Esophagus muscularis mucosa (tissue), 4 donors: ENCODE measurements at places on chromosomes 7 and 10. TPM values are rescaled to one million over a fixed set of nuclear protein-coding genes. Genes with fewer than 3 reads are reported as not detected.

DNA sequence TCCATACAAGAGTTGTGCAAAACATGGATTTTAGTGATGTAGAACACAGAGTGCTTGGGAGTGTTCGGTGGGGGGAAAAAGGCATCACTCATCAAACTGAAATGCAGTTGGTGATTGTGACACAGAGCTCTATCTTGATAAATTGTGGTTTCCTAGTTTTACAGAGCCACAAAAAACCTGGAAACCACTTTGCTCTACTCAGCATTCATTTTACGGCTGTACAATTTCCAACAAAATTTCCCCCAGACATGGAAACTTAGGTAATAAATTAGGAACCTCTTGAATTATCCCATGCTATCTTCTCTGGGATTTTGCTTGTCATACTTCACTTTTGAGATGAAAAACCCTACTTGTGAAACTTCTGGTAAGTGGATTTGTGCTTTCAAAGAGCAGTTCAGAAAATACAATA lies 614.9 kb upstream of the FZD8 start:
- H3K27me3 ChIP-seq = no peaks in the 10 kb centered on the region
- no peak overlapping the region for H3K27ac ChIP-seq
- no peak for DNase-seq
- H3K4me3 ChIP-seq = no peak overlapping the region
- H3K4me1 ChIP-seq = peaks cover 5% of the 10 kb centered on the region
- H3K36me3 ChIP-seq = no peaks in the 10 kb centered on the region

DNA sequence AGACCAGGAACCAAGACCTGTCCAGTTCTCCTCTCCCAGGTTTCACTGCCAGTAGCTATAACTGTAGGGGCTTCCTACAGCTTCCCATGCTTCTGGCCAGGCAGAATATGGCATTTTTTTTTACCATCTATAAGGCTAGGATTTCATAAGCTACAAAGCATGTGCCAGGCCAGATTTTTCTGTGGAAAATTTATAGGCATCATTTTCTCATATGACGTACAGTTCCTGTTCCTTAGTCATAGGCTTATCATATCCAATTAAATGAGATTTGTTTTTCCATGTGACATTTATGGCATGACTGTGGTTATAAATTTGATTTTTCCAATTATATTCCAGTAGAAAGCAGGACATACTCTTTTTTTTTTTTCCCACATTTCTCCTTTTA lies 208.6 kb upstream of the NPY start:
- H3K4me1 ChIP-seq = no peaks in the 10 kb centered on the region
- no peaks in the 10 kb centered on the region for H3K36me3 ChIP-seq
- H3K27me3 ChIP-seq = no peaks in the 10 kb centered on the region
- DNase-seq = no peak
- H3K4me3 ChIP-seq = no peak overlapping the region

Gene HIP1
- 15.8 TPM for total RNA-seq

- peaks cover 5% of the 10 kb centered on the region for H3K36me3 ChIP-seq
- DNase-seq = peak; percentile 95
- peak overlapping the region; percentile 78 for H3K27ac ChIP-seq
- peaks cover 41% of the 10 kb centered on the region for H3K4me1 ChIP-seq
- no peak overlapping the region for H3K4me3 ChIP-seq
Measured at GRCh38 chr10:77104459-77104980, 533.1 kb downstream of the KCNMA1 start.

- H3K4me3 ChIP-seq = no peak overlapping the region
- peaks cover 19% of the 10 kb centered on the region for H3K4me1 ChIP-seq
- H3K27ac ChIP-seq = no peak overlapping the region
- H3K27me3 ChIP-seq = no peaks in the 10 kb centered on the region
- no peak for DNase-seq
Measured at GRCh38 chr10:61608255-61609033, 54.3 kb upstream of the CABCOCO1 start.

- no peak overlapping the region for H3K4me3 ChIP-seq
- H3K27me3 ChIP-seq = no peaks in the 10 kb centered on the region
- H3K36me3 ChIP-seq = no peaks in the 10 kb centered on the region
- no peak overlapping the region for H3K27ac ChIP-seq
Measured at GRCh38 chr7:77459311-77459726, 43.2 kb upstream of the GSAP start.

- H3K4me1 ChIP-seq = peaks cover 89% of the 10 kb centered on the region
- no peak overlapping the region for H3K4me3 ChIP-seq
- no peak for DNase-seq
- no peaks in the 10 kb centered on the region for H3K36me3 ChIP-seq
- no peaks in the 10 kb centered on the region for H3K27me3 ChIP-seq
Measured at GRCh38 chr10:124719213-124719851, 24.8 kb downstream of the FAM53B start.

- H3K4me3 ChIP-seq = no peak overlapping the region
- no peaks in the 10 kb centered on the region for H3K4me1 ChIP-seq
- DNase-seq = no peak
- H3K36me3 ChIP-seq = no peaks in the 10 kb centered on the region
Measured at GRCh38 chr10:85259908-85260307, 931.5 kb downstream of the CCSER2 start.

DNA sequence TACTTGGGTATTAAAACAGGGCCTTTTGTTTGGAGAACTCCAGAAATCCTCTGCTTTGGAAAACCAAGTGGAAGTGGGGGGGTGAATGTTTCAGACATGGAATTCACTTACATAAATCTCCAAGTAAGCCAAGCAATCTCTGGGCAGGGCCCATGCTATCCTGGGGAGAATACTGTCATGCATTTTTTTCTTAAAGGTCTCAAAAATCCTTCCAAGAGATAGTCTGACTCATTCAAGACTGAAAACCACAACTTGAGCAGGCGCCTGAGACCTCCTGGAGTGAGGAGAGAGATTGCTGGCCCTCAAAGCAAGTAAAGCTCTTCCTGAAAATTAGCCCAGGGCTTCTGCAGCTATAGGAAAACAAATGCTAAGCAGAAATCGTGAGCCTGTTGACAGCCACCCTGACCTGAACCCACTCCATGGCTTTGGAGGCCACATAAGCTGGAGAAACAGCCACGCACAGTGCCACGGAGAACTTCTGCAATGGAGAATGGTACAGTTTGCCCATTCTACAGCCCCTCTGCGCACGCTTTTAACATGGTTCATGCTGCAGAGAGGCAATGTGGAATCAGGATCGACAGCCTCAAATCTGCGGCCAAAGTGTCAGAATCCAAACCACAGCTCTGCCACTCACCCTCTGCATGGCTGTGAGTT lies 203.1 kb upstream of the AUTS2 start:
- H3K27me3 ChIP-seq = no peaks in the 10 kb centered on the region
- no peak overlapping the region for H3K4me3 ChIP-seq
- no peak overlapping the region for H3K27ac ChIP-seq
- no peaks in the 10 kb centered on the region for H3K36me3 ChIP-seq
- no peak for DNase-seq

Gene HMX2
- not detected for total RNA-seq

- peaks cover 43% of the 10 kb centered on the region for H3K4me1 ChIP-seq
- no peaks in the 10 kb centered on the region for H3K36me3 ChIP-seq
- peak overlapping the region; percentile 75 for H3K4me3 ChIP-seq
- peak overlapping the region; percentile 96 for H3K27ac ChIP-seq
- no peak for DNase-seq
Measured at GRCh38 chr7:129610709-129611245, 743 bp upstream of the NRF1 start.

DNA sequence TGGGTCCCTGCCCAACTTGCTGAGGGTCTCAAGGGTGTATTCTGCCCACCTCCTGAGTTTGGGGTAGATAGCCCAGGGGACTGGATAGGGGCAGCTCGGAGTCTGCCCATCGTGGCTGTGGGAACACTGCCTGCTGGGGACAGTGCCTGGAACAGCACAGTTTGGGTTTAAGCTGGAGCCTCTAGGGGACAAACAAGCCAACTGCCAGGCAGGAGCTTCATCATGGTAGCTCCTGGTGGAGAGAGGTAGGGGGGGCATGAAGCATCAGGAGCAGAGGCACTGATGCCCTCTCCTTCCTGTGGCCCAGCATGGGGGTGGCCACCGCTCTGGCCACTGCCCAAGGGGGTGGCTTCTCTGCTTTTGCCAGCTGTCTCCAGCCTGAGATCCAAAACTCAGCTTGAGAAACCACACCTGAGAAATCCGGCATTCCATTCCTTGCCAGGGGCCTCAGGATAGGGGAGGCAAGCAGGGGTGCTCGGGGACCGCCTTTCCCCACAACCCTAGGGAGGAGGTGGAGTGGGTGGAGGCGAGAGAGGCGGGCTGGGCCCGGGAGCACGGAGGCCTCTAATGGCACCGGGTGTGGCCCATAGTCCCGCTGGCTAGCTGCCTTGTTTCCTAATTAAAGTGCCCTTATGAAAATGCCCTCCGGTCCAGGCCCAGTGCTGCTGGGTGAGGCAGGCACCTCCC lies 47.6 kb downstream of the UNC5B start:
- H3K27ac ChIP-seq = no peak overlapping the region
- no peaks in the 10 kb centered on the region for H3K36me3 ChIP-seq
- peaks cover 29% of the 10 kb centered on the region for H3K4me1 ChIP-seq

DNA sequence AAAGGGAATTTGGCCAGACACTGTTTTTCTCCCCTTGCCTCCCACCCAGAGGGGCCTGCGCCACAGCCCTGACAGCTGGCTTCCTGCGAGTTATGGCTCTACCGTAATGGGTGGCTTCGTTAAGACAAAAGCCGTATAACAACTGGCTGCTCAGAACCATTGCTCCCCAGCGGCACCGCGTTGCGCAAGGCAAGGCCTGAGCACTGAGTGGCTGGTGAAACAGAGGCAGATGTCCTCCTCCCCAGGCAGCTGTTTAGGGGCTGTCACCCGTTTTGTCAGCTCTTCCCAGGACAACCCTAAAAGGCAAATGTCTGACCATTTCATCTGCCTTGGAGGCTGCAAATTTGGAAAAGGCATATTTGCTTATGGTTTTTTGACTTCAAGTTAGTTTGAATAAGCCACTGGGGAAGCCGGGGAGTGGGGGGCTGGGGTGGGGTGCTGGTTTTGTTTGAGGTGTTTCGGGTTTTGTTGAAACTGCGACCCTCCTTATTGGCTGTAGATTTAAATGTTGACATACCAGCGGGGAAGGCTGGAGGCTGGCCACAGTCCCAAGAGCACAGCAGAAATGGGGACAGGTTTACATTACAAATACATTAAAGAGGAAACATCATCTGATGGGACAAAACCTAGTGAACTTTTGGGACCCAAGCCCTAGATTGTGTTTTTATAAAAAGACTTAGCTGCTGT lies 681 bp upstream of the SPOCK2 start:
- no peak overlapping the region for H3K4me3 ChIP-seq
- no peaks in the 10 kb centered on the region for H3K36me3 ChIP-seq
- peaks cover 26% of the 10 kb centered on the region for H3K4me1 ChIP-seq
- H3K27ac ChIP-seq = no peak overlapping the region

DNA sequence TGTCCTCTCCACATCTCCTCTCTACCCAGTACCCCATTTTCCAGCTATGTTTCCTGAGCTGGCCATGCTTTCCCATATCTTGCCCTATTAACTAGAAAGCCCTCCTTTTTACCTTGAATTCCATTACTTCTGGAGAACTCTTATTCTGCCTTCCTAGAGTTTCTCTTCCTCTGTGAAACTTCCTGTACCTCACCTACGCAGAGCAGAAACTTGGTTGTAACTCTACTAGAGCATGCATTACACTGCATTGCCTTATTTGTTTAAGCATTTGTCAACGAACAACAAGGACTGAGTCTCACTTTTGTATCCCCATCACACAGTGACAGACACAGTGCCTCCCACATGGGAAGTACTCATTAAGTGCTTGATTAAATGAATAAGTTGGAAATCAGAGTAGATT lies 36.4 kb downstream of the VCL start:
- H3K36me3 ChIP-seq = no peaks in the 10 kb centered on the region
- H3K27me3 ChIP-seq = no peaks in the 10 kb centered on the region
- no peak for DNase-seq
- peaks cover 84% of the 10 kb centered on the region for H3K4me1 ChIP-seq

- H3K4me1 ChIP-seq = no peaks in the 10 kb centered on the region
- H3K27ac ChIP-seq = no peak overlapping the region
- H3K36me3 ChIP-seq = no peaks in the 10 kb centered on the region
- no peak overlapping the region for H3K4me3 ChIP-seq
- no peaks in the 10 kb centered on the region for H3K27me3 ChIP-seq
Measured at GRCh38 chr7:125136755-125137532, 207.3 kb upstream of the POT1 start.

Gene SPDYE9
- total RNA-seq = not detected

GRCh38 chr10:89210794-89211425 lies 3.8 kb upstream of the CH25H start:
- H3K4me3 ChIP-seq = no peak overlapping the region
- no peak overlapping the region for H3K27ac ChIP-seq
- peaks cover 24% of the 10 kb centered on the region for H3K4me1 ChIP-seq
- no peaks in the 10 kb centered on the region for H3K27me3 ChIP-seq

Gene ANKRD22
- not detected for total RNA-seq

Gene LRRC4
- total RNA-seq = 0.58 TPM

Gene OIT3
- total RNA-seq = not detected

Gene PSMC2
- 129 TPM for total RNA-seq

Gene ELN
- total RNA-seq = 646 TPM

GRCh38 chr10:49177391-49178355 lies 10.5 kb downstream of the TMEM273 start:
- H3K4me1 ChIP-seq = peaks cover 38% of the 10 kb centered on the region
- peak; percentile 80 for DNase-seq
- H3K4me3 ChIP-seq = no peak overlapping the region
- no peaks in the 10 kb centered on the region for H3K27me3 ChIP-seq
- no peaks in the 10 kb centered on the region for H3K36me3 ChIP-seq
- H3K27ac ChIP-seq = peak overlapping the region; percentile 62

GRCh38 chr7:35681231-35682029 lies 13.5 kb downstream of the HERPUD2 start:
- no peak for DNase-seq
- no peaks in the 10 kb centered on the region for H3K27me3 ChIP-seq
- H3K4me1 ChIP-seq = peaks cover 23% of the 10 kb centered on the region
- H3K36me3 ChIP-seq = peaks cover 4% of the 10 kb centered on the region
- H3K27ac ChIP-seq = no peak overlapping the region

DNA sequence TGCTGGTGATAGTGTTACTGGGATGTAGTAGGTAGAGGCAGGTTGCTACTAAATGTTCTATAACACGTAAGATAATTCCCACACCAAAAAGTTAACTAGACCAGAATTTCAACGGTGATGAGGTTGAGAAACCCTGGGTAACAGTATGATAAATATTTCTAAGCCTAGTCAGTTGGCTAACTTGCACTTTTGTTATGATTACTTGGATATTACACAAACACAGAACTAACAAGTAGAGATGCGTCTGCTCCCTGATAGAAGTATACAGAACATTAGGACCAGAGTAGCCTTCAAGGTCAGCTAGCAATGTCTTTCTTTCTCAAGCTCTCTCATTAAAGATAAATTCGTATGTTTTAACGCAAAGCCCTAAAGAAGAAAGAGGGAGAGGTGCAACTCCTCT lies 86.2 kb upstream of the FZD8 start:
- peaks cover 12% of the 10 kb centered on the region for H3K27me3 ChIP-seq
- no peak overlapping the region for H3K4me3 ChIP-seq
- no peak for DNase-seq

Gene TMEM229A
- total RNA-seq = not detected

DNA sequence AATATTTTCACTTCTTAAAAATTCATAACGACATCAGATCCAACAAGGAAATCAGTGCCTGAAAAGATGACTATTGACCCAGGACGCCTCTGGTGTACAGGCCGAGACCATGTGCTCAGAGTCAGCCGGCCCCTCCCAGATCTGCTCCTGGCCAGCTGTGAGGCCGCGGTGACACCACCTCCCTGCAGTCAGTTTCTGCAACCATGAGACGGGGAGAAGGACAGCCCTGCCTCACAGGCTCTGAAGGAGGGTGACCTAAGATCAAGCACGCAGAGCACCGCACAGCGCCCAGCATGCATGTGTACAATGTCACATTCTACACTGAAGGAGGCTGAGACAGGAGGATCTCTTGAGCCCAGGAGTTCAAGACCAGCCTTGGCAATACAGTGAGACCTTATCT lies 2.6 kb upstream of the GPER1 start:
- H3K27ac ChIP-seq = no peak overlapping the region
- H3K4me3 ChIP-seq = no peak overlapping the region
- H3K27me3 ChIP-seq = no peaks in the 10 kb centered on the region
